ENCODE measurements at places on chromosomes 12 and 14.
A peak's percentile ranks its signal among the peaks of the same experiment; 100 is the strongest.

DNA sequence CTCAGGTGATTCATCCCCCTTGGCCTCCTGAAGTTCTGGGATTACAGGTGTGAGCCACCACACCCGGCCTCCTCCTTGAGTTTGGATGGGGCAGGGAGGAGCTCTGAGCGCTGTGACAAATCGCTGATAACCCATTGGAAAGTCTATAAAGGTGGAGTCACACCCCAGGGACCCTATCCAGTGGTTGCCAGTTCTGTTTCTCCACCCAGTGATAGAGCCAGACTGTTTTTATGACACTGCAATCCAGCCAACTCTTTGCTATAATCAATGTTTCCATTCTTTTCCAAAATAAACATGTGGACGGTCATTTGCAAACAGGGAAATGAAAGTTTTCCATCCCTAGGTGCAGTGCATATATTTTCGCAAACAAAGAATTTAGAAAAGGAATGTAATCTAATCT, 142.0 kb upstream of the PELI2 start:
- no peak for DNase-seq

- DNase-seq = no peak
Observed at GRCh38 chr14:104098272-104099095, 13.0 kb downstream of the ASPG start.

- no peak for DNase-seq
Observed at GRCh38 chr14:92584816-92585215, 71.2 kb downstream of the RIN3 start.

DNA sequence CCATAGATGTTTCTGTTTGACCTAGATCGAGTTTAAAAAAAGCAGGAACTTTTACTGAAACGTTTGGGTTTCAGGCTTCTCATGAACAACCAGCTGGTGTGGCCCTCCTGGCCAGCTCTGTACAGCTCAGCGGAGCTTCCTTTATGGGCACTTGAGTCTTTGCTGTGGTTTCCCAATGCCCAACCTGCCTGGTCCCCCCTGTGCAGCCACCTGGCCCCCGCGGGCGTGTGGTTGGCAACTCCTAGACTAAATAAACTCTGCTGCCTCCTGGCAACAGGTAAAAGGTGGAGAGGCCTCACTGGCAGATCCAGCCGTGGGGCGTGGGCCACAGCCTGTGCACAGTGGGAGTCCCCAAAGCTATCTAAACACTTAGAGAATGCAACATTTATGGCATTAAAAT, 38.7 kb downstream of the ADGRD1 start:
- DNase-seq = no peak

DNA sequence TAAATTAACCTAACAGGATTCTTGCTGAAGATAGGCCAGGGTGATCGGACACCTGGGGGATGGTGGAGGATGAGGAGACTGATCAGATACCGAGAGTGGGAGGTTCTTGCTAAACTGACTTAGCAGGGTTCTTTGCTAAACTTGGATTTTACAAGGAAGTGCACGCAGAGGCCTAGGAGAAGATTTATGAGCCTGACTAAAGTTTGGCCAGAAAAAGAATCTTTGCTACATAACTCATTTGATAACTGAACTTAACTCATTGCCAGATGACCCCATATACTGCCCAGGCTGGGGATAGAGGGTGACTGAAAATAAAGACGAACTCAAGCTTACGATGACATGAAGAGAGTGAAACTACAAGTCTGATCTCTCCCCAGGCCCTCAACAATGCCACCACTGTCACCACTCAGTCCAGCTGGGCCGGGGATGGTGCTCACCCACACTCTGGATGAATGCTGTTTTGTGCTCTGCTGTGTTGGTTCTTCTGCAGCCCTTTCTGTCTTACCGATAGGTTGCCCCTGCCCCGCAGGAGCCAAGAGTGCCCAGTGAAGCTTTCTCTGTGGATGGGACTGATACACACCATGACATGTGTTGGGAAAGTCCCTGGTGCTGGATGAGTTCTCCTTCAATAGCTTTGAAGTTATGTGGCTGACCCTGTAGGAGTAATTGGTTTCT, 29.0 kb downstream of the PPFIBP1 start:
- DNase-seq = no peak

- DNase-seq = no peak
Observed at GRCh38 chr12:101759396-101760047, 20.3 kb upstream of the SYCP3 start.

GRCh38 chr12:76029982-76030340, 1.6 kb downstream of the PHLDA1 start:
- DNase-seq = no peak

DNA sequence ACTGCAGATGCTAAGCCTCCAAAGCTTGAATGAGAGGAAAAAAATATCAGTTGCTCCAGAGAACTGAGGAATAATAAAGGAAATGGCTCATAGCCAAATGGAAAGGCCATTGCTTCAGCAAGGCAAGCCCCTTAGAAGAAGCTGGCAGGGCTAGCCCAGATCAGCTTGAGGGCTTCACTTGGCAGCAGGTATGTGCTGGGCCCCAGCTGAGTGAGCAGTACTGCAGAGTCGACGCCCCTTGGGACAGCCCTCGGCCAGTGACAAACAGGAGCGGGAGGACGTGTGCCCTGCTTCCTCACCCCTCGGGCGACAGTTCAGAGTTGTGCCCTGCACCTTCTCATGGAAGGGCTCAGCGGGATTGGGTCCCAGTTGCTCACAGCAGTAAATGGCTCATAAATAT, 1031.2 kb upstream of the TMEM132C start:
- DNase-seq = no peak

GRCh38 chr12:15276088-15276698, 46.1 kb upstream of the PTPRO start:
- no peak for DNase-seq

GRCh38 chr12:54051026-54051842, 2.4 kb upstream of the HOXC4 start:
- DNase-seq = no peak

GRCh38 chr12:530308-530707, 70.6 kb downstream of the B4GALNT3 start:
- no peak for DNase-seq

- no peak for DNase-seq
Observed at GRCh38 chr12:106291342-106291741, 11.2 kb upstream of the TCP11L2 start.

- no peak for DNase-seq
Observed at GRCh38 chr14:35368583-35369392, 35.8 kb downstream of the NFKBIA start.

DNA sequence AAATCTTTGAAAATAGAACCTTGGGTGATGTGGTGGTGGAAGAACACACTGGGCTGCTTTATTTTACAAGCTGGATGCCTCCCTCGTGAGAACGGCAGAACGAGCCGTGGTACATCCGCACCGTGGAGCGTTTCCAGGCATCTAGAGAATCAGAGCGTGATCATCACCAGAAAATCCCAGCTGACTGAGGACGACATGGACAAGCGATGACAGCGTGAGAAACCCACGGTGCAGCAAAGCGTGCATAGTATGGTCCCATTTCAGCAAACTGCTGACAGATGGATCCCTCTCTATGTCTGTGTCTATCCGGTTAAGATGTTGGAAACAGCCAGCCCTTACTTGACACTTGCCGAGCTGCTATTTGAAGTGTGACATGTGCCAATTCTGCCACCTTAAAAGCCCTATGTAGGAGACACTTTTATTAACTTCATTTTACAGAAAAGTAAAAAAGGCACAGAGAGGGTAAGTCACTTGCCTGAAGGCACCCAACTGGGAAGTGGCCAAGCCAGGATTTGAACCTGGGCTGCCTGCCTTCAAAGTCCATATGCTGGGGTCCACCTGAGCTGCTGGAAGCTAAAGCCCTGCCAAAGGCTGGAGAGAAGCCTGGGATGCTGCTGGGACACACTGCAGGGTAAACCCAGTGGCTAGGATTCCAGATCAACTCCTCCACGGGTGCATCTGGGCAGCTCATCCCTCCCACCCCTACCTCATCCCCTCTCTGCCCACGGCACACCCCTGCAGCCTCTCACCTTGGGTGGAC, 14.9 kb downstream of the SCARB1 start:
- DNase-seq = no peak

- DNase-seq = no peak
Observed at GRCh38 chr12:26648999-26649398, 184.0 kb downstream of the ITPR2 start.

DNA sequence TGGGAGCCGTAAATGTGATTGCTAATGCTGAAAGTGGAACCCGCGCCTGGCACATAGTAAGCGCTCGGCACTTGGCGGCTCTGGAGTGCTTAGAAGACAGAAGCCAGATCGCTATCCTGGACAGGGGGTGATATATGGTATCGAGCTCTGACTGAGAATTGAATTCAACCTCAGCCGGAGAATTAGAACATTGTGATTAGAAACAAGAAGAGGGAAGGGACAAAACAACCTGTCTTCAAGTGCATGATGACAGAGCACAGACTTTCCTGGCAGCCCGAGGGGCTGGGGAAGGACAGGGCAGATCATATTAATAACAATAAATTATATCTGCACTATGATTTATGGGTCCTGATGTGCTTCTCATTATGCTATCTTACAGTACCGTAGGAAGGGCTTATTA, 66.9 kb upstream of the TBX3 start:
- DNase-seq = no peak

GRCh38 chr12:47651368-47652254, 54.2 kb downstream of the RPAP3 start:
- peak; percentile 4 for DNase-seq

- no peak for DNase-seq
Observed at GRCh38 chr12:111505601-111506036, 93.5 kb downstream of the ATXN2 start.

- DNase-seq = no peak
Observed at GRCh38 chr14:91350483-91350812, 67.2 kb downstream of the CCDC88C start.

DNA sequence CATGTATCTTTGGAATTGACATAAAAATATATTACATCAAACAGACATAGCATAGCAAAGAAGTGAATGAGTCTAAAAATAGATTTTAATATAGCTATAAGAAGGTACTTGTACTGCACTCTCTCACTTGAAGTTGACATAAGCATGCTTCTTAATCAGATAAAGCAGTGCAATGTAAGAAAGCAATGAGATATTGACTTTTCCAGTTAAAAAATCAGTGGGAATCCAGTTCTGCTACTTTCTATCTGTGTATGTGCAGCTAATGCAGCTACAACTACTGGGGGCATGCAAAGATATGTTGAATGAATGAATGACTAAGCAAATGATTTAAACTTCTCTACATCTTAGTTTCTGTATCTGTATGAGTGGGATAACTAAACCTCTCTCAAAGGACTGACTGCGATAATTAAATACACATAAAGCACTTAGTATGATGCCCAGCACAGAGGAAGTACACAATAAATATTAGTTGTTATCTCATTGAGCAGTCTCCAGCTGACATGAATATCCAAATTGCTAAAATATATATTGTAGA, 10.3 kb downstream of the WASHC3 start:
- no peak for DNase-seq

DNA sequence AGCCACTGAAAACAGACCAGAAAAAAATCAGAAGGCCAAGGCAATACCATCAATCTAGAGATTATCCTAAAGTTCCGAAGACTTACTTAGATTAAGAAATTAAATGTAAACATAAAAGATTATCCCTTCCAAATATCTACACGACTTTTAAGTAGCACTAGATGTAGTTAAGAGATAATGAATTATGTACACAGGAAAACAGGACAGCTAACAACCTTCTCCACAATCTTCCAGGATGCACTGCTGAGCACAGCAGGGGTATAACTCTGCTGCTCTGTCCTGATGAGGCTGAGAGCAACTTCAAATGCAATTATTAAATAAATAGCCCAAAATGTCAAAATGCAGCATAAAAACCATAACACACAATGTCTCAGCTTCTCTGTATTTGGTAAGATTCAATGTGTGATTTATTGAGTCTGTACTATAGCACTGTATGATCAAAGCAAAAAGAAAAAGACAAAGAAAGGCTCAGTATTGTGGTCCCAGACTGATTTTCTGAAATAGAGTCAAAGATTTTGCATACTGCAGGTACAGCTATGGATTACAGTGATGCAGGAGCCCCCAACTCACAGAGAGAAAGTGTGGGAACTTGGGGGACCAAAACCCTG, 56.9 kb downstream of the TMTC1 start:
- no peak for DNase-seq

GRCh38 chr14:92074555-92074954, 31.8 kb downstream of the ATXN3 start:
- no peak for DNase-seq

- no peak for DNase-seq
Observed at GRCh38 chr12:44930972-44931600, 55.0 kb upstream of the NELL2 start.

- DNase-seq = no peak
Observed at GRCh38 chr12:49298160-49298559, 3.2 kb downstream of the PRPH start.

- DNase-seq = no peak
Observed at GRCh38 chr12:75305412-75306332, 24.5 kb downstream of the CAPS2 start.

- no peak for DNase-seq
Observed at GRCh38 chr12:76568888-76569551, 9.4 kb upstream of the OSBPL8 start.

Measured in effector CD8-positive, alpha-beta T cell (primary cell).